ENCODE measurements at places on chromosomes 12 and 14. TPM values are rescaled to one million over a fixed set of nuclear protein-coding genes. Genes with fewer than 3 reads are reported as not detected.

- no peak for DNase-seq
These were observed 3.2 kb upstream of the AMIGO2 start for GRCh38 chr12:47082796-47083621.

DNA sequence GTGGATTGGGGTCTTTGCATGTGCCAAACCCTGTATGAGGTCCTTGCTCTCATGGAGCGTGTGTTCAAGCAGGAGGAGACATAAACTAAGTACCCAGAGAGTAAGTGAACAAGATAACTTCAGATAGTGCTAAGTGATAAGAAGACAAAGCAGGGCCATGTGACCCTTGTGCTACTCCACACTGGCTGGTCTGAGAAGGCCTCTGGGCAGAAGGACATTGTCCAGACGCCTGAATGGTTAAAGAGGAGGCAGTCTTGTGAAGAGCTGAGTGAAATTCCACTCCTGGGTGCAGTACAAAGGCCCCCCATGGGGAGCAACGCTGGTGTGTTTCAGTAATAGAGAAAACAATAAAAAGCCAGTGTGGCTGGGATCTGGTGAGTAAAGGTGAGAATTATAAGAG is 93.3 kb upstream of the RIC8B start:
- DNase-seq = no peak

GRCh38 chr12:52254180-52254964 is 20.1 kb upstream of the KRT86 start:
- peak; percentile 29 for DNase-seq

GRCh38 chr12:127147724-127148123 is 1119.2 kb upstream of the TMEM132C start:
- no peak for DNase-seq

- no peak for DNase-seq
These were observed 444.1 kb downstream of the RAD51B start for GRCh38 chr14:68263563-68264259.

- no peak for DNase-seq
These were observed 31.0 kb upstream of the GRIP1 start for GRCh38 chr12:66709893-66710292.

- no peak for DNase-seq
These were observed 43.8 kb downstream of the SLC35F4 start for GRCh38 chr14:57822081-57822480.

DNA sequence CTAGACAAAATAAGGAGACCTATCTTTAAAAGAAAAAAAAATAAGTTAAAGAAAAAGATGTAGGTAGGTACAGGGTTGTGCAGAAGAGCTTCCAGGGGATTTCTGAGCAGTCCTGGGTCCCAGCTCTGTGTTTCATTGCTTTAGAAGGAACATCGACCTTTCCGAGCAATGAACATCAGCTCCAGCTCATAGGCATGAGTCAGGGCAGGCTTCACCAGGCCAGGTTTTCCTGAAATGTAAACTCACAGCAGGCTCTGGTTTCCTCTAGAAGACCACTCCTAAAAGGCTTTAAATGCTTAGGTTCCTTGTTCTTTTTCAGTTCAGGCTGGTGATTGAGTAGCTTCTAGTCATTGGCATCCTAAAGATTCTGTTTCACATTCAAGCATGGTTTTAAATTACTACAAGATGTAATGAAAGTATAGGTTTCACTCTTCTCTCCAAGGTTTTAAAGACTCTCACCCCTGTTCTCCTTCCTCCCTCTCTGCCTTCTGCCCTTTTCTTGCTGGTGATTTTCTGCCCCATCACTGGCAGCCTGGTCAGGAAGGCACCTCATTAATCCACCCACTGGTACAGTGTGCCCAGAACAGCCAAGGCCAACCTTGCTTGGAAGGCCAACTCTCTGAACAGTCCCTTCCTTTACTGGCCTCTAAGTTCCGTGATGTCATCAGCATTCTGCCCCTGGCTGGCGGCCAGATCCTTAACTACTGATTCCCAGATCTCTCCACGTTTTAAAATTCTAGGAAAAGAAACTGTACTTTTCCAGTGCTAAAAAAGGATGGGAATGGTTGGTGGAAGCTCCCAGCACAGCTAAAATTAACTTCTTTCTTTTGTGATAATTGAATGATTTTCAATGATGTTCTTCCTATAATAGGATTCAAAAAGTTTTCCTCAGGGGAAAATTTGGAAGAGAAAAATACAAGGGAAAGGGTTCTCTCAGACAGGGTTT is 109.4 kb upstream of the HIF1A start:
- DNase-seq = peak; percentile 84

DNA sequence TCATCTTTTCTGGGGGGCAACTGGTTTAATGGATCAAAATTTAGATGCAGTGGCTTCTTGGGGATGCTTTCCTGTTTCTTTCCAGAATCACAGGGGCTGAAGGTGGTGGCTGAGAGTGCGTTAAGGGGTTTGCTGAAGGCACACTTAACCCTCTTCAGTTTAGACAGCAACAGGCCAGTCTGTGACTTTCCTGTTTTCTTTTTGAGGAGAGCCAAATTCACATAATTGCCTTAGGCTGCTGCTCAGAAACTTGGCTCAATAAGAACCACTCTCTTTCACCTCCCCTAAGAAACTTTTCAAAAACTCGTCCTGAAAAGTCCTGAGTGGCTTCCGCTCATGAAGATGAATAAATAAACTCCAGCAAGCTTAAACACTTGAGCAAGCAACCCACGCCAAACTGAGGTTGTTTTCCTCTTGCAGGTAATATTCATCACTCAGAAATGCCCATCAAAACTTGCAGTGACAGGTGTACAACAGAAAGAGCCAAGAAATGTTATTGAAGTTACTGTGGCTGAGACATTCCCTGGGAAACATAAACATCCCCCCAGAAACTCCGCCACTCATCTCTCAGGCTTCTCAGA is 510.4 kb downstream of the TMEM132D start:
- no peak for DNase-seq

DNA sequence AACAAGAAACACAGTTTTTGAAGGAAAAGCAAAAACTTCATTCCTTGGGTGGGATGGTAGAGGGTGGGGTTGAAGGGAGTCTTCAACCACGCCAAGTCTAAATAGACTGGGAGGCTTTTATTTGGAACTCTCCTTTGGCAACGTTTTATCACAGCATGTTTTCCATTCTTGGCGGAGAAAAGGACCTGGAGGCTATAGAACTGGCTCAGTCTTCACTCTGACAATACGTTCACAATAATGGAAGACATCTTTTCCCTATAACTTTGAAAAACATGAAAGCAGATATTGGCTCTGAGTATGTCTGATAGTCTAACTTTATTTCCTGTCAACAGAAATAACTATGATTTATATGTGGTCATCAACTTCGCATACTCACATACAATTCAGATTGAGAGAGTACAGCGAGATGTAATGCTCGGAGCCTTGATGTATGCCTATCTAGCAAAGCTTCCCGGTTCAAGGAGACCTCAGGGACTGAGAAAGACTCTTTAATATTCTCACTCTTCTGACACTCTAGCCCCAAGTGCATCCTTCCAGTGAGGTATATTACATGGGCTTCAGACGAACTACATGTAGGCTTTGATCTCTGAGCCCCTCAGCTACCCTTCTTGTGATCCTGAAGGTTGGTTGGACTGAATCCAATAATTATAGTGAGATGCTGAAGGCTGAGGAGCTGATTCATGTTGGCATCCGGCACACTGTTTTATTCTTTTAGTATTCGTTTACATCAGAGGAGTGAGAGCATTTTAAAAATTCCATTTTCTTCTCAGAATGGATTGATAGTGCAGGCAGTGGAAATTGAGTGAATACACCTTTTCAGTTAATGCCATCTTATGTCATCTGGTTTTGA is 14.0 kb downstream of the TMEM30B start:
- no peak for DNase-seq

GRCh38 chr14:93011650-93012325 is 88.8 kb downstream of the CHGA start:
- DNase-seq = no peak

DNA sequence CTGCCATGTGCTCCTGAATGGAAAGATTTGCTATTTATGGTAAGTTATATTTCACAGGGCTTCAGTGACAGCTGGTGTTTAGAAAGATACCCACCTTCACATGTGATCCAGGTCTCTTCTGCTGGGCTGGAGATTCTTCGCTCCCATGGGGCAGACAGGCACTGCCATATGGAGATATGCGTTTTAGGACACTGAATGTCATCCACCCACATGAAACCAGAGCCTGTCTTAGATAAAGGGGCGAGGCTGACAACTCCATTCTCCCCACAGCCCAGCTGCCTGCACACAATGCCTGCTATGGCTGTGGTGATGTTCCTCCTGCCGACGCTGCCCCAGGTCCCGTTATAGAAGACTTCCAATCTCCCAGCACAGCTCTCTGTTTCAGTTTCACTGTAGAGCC is 69.4 kb downstream of the ACSM4 start:
- DNase-seq = peak; percentile 45

DNA sequence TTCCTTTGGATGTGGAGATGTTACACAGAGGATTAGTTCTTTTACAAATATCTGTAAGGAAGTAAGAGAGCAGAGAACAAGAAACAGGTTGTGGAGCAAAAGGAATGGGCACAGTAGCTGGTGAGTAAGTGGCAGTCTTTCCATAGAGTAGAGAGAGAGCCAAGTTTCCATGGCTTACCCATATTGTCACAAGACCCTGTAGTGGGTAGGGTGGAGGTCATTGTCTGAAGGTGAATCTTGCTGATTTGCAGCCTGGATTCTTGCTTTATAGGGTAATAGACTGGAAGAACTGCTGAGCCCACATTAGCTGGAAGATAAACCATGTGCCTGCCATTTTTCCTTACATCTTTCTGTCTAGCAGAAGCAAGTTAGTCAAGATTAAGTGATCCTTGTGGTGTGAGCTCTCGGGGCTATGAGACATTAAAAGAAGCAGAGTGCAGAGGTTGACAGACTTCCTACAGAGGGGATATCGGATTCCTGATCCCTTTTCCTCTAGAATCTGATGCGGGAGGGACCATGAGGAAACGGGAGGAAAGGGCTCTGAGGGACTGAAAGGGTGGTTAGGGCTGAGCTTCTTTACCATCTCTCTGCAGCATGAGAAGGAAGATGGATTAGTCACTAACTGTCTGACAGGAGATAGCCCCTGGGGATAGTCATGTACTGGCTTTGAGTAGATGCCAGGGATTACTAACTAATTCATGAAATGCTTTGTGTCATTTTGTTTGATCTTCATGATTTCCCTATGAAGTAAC is 44.0 kb upstream of the LRTM2 start:
- DNase-seq = no peak

DNA sequence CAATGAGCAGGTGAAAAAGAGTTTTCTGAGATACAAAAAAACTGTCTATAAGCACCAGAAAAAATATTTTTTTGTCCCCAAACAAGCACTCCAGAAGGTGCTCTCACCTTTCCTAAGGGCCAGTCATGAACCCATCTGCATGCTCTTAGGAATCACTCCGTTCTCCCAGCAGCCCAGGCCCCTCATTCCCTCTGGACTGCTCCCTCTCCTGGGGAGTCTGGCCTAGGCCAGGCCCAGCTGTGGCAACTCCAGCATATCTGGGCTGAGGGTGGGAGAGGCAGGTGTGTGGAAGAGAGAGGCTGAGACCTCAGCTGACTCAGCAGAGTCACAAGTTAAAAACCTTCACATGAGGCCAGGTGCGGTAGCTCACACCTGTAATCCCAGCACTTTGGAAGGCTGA is 54.6 kb downstream of the TRAFD1 start:
- peak; percentile 30 for DNase-seq

- peak; percentile 76 for DNase-seq
These were observed 1.4 kb downstream of the TRMT61A start for GRCh38 chr14:103530390-103530789.

DNA sequence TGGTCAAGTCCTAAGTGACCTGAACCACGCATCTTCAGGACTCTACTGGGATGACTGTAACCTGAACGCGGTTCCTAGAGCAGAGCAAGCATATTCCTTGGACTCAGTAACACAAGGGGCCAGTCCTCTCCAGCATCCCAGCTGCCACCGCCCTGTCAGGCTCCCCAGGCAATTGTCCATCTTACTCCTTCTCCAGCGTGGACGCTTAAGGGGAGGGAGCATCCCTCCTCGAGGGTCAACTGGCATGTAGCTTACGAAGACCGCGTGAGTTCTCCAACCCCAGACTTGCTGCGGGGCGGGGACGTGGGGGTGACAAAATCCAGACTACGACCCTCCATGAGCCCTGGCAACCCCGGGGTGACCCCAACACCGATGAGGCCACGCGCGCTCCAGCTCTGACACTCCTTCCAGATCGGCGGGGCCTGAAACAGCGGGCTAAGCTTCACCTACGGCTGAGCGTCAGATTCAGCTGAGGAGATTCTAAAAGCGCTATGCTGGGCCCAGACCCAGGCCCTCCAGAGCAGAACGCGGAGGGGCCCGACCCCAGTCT is 846 bp upstream of the MTHFD1 start:
- DNase-seq = no peak

DNA sequence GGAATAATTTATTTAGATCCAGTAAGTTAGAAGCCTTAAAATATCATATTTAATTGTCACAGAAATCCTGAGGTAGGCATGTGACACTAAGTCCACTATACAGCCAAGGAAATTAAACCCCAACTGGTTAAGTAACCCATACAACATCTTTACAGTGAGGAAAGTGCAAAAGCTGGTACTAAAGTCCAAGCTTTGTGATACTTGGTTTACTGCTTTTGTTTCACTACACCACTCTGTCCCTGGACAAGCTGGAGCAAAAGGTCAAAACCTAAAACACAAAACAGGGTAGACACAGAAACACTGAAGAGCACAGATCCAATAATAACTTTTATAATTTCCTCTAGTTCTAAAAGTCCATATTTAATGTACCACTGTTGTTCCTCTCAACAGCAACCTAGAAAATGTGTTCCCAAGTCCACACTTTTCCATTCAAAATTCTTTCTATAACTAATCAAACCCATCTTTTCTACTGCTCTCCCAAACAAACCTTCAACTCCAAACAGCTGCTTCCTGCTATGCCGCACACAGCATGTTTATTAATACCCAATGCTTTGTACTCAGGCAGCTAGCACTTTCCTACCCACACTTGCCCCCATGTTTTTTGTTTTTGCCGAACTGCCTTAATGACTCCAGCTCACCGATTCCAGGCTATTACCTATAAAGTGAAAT is 90.9 kb downstream of the MED13L start:
- DNase-seq = no peak

GRCh38 chr14:76067536-76067935 is 82.0 kb downstream of the IFT43 start:
- DNase-seq = no peak

DNA sequence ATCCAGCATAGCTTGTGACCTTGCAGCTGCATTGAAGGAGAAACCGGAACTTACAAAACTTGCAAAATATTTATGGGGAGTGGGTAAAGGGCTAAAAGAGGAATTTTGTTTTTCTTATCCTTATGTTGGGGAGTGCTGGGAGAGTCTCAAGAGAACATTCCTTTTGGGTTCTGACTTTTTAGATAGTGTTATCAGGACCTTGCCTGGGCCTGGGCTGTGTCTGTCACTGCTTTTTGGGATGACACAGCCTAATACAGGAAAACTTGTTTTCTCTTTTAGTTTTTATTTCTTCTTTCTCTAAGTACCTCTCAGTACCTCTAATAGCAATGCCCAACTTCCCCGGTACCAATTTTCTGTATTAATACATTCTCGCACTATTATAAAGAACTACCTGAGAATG is 850.6 kb downstream of the RPS29 start:
- no peak for DNase-seq

GRCh38 chr14:60845523-60845922 is 111.0 kb downstream of the MNAT1 start:
- no peak for DNase-seq

HOXC10 gene
- total RNA-seq = not detected

FSCB gene
- not detected for total RNA-seq

COX8C gene
- total RNA-seq = not detected

LMO3 gene
- total RNA-seq = not detected

TNFRSF1A gene
- 210 TPM for total RNA-seq

PPP4R4 gene
- 0.94 TPM for total RNA-seq

PRICKLE1 gene
- total RNA-seq = 14.4 TPM

FGF23 gene
- total RNA-seq = not detected

STON2 gene
- 190 TPM for total RNA-seq

APOF gene
- total RNA-seq = not detected
